ENCODE measurements at places on chromosomes 4 and X.

DNA sequence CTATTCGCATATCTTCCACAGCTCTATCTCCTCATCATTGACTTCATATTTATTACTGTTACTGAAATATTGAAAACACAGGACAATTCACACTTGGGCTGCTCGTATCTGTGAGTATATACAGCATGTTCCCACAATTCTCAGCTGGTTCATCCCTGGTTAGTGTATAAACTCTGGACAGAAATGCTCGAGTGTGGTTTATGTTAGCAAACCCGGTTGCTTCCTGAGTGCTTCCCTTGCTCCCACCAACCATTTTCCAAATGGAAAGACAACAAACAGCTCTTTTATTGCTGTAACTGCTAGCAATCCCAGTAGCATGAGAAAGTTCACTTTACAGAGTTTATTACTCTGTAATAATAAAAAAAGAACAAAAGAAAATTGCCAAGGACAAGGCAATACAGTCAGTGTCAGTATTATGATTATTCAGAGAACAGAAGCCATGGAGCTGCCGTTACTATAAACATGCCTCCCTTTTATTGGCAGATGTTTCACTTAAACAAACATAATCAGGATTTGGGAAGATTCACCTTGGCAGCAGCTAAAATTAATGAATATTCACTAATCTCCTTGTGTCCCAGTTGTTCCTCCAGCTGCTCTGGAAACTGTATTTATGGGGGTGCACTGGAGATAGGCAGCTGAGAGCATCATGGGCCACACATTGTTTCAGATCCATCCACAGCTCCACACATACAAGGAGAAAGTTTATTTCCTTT lies 134.1 kb upstream of the GUCY1A1 start:
- DNase-seq: no peak

- no peak for DNase-seq
These were observed 63.2 kb downstream of the FRAS1 start for GRCh38 chr4:78120144-78120880.

DNA sequence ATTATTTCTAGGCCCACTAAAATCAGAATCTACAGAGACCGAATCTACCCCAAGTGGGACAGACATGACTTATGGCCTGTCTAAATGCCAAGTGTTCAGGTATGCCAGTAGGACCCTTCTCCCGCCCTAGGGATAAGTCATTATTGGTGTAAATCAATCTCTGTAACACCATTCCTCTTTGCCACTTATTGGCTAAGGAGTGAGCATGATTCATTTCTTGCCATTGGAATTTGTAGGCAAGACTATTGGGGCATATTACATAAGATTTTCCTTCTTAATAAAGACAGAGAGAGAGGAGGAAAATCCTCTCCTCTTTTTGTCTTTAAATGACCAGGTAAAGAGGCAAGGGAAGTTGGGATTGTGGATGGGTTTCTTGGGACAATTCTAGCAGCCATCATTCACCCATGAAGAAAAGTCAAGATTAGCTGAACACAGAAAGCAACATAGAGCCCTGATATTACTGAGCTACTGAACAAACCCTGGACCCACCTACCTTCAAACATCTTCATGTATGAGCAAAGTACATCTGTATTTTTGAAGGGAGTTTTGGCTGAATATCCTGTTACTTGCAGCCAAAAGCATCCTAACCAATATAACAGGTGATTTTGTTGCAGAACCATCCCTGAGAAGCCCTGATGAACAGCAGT lies 2.6 kb downstream of the SLC9B2 start:
- no peak for DNase-seq

- no peak for DNase-seq
These were observed 616.9 kb downstream of the ADGRL3 start for GRCh38 chr4:61817071-61817470.

All from activated T-cell treated with anti-CD3 and anti-CD28 coated beads for 1 hour (primary cell).